NCI-H1417 (cell line): ENCODE measurements at places on chromosomes 7 and 10.
A peak's percentile ranks its signal among the peaks of the same experiment; 100 is the strongest.

GRCh38 chr7:34091321-34091917, 186.1 kb downstream of the BMPER start:
- DNase-seq = peak; percentile 26

DNA sequence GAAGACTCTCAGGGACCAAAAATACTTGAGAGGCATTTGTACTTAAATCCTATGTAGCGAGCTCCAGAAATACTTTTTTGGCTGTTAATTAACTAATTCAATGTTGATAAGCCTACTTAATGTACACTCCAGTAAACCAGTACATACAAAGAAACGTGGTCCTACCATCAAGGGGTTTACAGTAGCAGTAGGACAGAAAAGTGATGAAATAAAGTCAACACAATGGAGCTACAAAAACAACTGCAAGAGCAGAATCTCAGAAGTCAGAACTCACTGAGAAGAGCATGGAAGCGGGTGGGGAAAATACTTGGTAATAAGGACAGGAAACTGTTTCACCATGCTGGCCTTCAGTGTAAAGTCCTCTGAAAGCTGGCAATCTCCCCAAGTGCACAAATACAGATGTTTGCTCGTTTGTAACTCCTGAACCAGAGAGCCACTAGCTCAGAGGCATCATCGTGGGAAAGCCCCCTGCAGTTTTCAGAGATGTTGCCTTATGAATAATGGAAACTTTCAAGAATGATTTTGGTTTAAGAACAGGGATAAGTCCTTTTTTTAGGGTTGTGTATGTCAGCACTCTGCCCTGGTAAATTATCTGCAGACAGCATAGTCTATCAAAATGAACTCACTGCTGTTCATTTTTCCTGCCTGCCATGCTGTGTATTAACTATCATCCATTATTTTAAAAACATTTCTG, 233.2 kb downstream of the SORCS1 start:
- no peak for DNase-seq

GRCh38 chr7:52928591-52928990, 106.8 kb upstream of the POM121L12 start:
- DNase-seq = no peak

- peak; percentile 42 for DNase-seq
These were observed 435.8 kb upstream of the MGMT start for GRCh38 chr10:129030996-129031843.

DNA sequence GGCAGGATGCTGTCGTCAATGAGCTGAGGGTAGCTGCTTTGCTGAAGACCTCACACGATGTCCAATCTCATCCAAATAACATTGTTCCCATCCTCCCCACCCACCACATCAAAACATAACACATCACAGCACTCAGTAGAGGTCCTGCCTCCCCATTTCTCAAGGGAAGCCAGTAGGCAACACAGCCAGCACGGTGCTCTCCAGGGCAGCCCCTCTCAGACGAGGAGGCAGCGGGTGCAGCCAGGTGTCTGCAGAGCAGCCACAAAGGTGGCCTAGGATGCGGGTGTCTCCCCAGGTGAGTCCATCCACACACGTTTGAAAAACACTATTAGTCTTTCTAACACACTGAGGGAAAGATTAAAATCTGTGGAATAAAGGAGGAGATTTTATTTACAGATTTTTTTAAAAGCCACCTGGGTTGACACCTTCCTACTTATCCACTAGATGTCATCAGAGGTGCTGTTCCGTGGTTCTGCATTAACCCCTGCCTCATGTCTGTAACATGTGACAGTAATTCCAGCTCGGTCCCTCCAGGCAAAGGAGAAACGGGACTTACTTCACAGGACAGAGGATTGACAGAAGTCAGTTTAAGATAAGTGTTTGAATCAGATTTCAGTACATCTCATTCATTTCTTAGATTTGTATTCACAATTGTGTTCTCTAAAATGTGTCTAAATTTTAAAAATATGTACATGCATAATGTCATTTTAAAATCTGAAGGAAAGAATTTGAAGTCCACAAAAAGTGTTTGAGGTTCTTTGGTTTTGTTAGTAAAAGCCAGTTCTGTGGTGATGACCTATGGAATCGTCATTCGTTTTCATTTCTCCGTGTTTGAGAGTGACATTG, 68.0 kb downstream of the LANCL2 start:
- peak; percentile 76 for DNase-seq

DNA sequence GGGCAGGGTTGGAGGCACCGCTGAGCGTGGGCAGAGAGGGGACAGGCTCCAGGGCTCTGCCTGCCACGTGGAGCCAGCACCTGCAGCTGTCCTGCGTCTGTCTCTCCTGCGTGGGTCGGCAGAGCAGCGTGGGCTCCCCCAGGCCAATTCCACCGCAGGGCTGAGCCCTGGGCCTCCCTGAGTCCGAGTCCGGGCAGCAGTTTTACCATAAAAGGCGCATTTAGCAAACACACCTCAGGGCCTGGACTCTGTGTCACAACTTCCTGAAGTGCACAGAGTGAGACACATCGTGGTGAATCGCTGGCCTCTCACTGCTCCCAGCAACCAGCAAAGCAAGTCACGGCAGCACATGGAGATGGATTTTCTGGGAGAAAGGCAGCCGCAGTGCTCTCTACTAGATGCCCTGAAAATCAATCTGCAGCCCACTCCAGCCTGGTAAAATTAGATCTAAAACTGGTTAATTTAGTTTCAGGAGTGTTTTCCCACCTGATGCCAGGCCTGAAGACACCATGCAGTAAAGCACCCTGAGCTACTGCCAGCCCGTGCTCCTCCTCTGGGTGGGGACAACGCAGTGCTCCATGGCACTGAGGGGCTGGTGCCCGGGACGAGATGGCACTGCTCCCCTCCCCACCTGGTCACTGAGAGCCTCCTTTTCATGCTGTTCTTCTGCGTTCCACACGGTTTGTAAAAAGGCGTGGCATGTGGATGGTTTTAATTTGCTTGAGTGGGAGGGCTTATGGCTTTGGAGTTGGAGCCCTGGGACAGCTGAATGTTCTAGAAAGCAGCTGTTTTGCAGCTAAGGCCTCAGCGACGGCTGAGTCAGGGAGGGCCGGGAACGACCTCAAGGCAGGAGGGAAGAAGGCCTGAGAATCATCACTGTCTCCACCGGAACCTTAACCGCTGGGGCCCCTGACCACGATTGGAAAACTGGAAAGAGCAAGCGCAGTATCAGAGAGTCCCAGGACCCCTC, 336.9 kb downstream of the ADARB2 start:
- DNase-seq = no peak

GRCh38 chr7:54663603-54664234, 95.3 kb downstream of the SEC61G start:
- no peak for DNase-seq

GRCh38 chr10:103145860-103146466, 47.1 kb downstream of the NT5C2 start:
- no peak for DNase-seq

DNA sequence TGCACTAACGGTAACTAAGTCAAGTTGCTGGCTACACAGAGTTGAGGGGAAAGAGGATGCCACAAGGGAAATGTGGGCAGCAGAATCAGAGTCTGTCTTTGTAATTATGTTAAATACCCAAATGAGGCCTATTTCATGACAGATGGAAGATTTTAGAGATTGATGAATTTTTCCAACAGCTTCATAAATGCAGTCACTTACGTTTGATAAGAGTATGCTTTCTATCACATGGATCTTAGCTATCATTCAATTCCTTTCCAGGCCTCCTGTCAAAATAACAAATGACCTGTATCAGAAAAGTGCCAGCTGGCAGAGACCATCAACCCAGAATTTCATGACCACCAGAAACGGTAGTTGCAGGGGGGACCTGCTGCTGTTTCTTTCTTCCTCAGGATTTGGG, 148.4 kb upstream of the PLPP4 start:
- no peak for DNase-seq

DNA sequence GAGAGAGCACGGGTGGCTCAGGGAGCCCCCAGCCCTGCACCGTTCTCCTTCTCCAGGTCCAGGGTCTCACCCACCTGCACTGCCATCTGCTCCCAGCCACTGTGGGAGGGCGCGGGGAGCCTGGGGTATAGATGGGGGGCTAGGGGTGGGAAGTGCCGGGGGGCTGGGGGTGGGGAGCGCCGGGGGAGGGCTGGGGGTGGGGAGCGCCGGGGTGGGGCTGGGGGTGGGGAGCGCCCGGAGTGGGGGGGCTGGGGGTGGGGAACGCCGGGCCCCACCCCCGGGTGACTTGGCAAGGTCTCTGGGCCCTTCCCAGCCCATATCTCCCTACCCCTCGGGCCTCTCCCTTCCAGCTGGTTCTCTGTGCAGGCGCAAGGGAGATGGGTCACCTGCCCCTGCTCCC, at the start of gene GRIFIN:
GRIFIN (minus strand) TSS at position 101 of the 400 bp plus-strand sequence; CDS start at position 86, 15 bp downstream.
- no peak for DNase-seq

- no peak for DNase-seq
These were observed 31.3 kb downstream of the FZD1 start for GRCh38 chr7:91295576-91295975.
